ENCODE measurements at places on chromosomes 5 and 9.

GRCh38 chr9:1639166-1639565, 376.0 kb upstream of the SMARCA2 start:
- DNase-seq = no peak

GRCh38 chr5:145076040-145076439, 759.1 kb downstream of the PRELID2 start:
- DNase-seq = no peak

DNA sequence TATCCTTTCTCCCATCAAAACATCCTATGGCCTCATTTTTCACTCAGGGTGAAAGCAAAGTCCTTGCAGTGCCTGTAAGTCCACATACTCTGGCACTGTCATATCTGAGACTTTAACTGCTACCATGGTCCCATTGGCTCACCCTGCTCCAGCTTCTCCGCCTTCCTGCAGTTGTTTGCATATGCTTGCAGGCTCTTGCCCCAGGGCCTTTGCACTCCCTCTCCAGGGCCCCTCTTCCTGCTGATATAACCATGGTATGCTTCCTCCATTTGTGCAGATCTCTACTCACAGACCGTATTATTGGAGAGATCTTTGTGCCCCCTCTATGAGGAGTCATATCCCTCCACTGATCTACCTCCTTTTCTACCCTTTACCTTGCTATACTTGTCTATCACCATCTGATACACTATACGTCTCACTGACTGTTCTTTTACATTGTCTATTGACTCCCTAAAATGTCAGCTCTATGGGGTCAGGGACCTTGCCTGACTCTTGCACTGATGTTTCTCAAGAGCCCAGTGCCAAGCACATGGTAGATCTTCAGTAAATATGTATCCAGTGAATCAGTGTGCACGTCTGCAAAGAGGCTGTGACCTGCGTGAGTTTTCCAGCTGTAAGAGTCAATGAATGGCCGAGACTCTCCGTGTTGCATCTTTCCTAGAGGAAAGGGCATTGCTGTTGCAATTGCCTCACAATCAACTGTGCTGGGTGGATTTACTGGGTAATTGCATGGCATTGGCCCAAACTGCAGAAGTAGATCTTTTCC, 81.7 kb upstream of the CPEB4 start:
- DNase-seq = no peak

GRCh38 chr5:65290677-65291076, 191.0 kb downstream of the ADAMTS6 start:
- DNase-seq = no peak

- DNase-seq = no peak
Observed at GRCh38 chr5:168328814-168329213, 37.4 kb downstream of the WWC1 start.

DNA sequence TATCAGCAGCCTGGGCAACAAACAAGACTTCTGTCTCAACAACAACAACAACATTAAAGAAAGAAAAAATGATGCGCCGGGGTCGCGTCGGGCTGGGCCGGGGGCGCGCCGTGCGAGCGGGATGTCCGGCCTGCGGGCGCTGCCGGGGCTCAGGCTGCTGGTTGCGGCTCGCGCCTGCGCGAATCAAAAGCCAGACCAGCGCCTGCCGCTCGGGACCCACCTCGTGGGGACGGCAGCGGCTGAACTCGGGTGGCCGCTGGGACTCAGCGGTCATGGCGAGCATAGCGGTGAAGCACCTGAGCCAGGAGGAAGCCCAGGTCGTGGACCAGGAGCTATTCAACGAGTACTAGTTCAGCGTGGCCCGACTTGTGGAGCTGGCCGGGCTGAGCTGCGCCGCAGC, 11.9 kb upstream of the NHP2 start:
- DNase-seq = no peak

DNA sequence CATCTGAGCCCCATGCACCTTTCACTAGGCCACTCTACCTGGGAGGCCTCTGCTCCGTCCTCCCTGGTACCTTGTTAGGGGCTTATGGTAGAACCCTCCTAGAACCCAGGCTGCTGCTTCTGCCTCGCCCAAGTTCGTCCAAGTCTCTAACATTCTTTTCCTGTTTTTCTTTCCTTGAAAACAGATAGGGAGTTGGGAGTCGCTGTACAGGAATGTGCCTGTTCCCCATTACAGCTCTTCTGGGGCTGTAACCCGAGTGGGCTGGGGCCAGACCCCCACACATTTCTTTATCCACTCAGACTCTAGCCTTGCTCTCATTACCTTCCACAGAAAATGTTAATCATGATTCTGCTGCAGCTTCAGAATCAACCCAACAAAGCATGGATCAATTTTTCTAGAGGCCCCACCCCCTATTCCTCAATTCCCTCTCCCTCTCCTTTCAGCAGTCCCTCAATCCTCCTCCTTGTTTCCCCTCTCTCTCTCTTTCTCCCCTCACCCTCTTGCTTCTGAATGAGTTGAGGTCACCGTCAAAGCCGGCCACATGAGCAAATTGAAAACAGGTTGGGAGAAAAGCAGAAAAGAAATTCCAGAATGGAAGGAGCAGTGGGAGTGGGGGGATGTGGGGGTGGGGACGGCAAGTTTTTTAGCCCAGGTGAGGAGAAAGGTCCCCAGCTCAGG, 193.8 kb upstream of the TRIM32 start:
- no peak for DNase-seq

GRCh38 chr9:33227008-33227398, 13.0 kb upstream of the SPINK4 start:
- DNase-seq = peak; percentile 48

- DNase-seq = no peak
Observed at GRCh38 chr5:93151121-93151520, 429.9 kb downstream of the NR2F1-AS1 start.

- DNase-seq = no peak
Observed at GRCh38 chr5:132785365-132785764, 8.3 kb upstream of the SEPTIN8 start.

GRCh38 chr9:85944672-85945071, 3.7 kb downstream of the NAA35 start:
- DNase-seq = no peak

- DNase-seq = no peak
Observed at GRCh38 chr5:179185256-179185940, 125.2 kb downstream of the ZNF354C start.

DNA sequence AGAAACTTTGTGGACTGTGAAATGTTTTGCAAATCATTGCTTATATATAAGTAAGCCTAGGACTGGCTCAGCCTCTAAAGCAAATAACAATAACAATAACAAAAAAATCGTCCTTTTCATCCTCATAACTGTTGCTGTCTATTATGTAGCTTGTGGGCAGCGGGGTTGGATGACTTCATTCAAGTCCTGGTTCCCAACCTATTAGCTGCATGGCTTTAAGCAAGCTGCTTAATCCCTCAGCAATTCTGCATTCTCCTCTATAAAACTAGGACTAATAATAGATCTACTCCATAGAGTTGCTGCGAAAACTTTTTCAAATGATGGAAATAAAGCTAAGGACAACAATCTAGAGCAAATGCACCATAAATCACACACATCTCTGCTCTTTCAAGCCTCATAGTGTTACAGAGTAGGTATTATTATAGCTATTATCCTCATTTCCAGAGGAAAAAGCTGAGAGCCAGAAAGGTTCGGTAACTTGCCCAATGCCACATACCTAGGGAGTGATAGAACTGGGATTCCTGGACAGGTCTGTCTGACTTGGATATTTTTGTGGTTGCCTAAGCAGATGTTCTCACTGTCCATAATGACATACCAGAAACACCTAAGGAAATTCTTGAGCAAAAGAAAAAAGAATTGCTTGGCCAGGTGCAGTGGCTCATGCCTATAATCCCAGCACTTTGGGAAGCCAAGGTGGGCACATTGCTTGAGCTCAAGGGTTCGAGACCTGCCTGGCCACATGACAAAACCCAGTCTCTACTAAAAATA, 98.8 kb upstream of the ADRA1B start:
- no peak for DNase-seq

GRCh38 chr9:37212435-37212834, 92.1 kb downstream of the ZCCHC7 start:
- DNase-seq = no peak

GRCh38 chr5:178125253-178125906, 5.4 kb upstream of the RMND5B start:
- no peak for DNase-seq

DNA sequence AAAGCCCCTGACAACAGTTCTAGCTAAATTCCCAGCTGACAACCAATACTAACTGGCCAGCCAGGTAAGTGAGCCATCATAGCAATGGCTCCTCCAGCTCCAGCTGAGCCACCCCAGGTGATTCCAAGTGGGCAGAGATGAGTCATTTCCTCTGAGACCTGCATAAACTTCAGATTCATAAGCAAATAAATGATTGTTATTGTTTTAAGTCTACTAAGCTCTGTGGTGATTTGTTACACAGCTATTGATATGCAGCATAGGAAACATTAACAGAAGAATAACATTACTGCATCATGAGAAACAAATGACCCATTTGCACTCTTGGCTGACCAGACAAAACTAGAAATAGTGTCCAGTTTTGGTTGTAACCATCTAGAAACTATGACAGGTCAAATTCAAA, 60.3 kb downstream of the TTC39B start:
- DNase-seq = no peak

DNA sequence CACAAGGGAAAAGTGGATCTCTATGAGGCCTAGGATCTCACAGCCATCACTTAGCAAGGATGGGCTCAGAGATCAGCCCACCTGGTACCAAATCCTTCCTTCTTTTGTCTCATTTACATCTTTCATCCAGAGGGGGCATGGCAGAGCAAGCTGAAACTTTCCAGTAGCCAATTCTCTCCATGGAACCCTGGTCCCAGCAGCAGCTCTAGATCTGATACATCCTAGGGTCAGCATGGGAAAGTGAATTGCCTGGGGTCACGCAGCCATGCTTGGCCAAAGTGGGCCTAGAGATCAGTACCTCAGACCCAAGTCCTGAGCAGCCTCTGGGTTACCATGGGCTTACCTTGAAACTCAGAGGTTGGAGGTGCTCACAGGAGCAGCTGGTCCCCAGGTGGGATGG, 170.5 kb downstream of the GABBR2 start:
- no peak for DNase-seq

DNA sequence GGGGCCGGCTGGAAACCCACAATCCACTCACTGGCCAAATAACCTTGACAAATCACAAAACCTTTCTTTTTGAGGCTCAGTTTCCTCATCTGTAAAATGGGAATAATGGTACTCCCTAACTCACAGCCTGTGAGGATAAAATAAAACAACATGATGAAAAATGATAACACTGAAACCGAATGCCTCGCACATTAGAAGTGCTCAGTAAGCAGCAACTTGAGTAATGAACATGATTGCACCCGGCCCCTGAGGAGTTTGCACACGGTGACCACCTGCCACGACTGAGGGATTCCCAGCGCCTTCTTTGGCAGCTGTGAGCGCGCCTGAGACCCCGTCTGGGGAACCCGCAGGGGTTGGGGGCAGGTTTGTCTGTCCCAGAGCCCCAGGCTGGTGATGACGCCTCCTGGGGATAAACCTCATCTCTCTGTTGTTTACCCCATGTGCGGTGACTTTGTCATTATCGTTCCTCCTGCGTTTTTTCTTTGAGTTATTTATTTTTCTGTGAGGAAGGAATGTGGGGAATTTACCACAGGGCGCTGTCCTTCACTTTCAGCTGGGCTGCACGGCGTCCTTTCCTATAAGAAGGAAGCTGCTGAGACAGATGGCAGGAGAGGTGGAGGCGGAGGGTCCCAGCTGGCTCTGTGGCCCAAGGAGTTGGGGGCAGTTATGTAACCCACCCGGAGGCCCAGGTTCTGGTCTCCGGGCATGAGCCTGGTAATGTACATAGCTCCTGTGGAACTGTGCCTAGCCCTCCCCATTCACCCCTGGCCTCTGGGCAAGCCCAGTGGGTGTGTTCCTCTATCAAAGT, 3.0 kb upstream of the SYNPO start:
- peak; percentile 65 for DNase-seq

GRCh38 chr5:104347119-104347708, 784.6 kb upstream of the NUDT12 start:
- no peak for DNase-seq

DNA sequence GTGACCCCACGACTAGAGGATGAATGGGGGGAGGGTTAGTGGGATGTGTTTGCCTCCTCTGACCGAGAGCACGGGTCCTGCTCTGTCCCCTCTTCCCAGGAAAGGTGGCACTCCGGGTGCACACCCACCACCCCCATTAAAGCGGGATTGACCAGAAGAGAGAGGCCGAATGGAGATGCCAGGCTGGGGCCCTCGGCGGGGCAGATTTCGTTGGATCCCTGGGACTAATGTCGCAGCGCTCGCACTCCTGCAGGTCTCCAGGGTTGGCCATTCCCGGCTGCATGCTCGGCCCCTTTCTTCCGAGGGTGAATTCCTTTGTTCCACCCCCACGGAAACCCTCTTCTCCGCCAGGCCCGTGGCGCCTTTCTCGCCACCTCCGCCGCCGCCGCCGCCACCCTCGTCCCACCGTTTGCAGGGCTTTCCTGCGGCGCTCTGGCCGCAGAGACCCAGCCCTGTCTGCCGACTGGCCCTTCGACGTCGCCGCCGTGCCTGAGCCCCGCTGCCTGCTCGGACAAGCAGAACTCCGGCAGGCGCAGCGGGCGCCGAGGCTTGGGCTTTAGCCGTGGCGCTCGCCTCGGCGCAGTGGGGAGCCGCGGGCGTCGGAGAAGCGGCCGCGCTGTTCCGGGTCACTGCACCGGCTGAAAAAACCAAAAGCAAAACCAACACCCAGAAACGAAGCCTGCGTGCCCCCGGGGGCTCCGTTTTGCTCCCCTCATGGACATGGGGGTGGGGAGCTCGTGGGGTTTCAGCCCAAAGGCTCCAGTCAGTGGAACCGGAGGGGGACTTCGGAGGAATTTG, 11.8 kb downstream of the LMX1B start:
- no peak for DNase-seq

DNA sequence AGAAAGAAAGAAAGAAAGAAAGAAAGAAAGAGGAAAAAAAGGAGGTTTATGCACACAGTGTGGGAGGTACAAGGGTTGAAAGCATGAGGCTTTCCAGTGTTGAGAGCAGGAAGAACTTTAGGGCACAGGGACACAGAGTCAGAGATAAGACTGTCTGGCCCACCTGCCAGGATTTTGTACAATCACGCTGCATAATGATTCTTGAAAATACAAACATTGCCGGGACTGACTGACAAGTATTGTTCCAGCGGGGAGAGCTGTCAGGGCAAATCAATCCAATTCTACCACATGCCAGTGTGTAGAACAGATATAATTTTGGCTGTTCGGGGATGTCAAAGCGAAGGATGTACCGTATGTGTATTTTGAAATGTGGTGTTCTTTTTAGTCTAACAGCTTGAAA, 254.7 kb downstream of the NTRK2 start:
- no peak for DNase-seq

DNA sequence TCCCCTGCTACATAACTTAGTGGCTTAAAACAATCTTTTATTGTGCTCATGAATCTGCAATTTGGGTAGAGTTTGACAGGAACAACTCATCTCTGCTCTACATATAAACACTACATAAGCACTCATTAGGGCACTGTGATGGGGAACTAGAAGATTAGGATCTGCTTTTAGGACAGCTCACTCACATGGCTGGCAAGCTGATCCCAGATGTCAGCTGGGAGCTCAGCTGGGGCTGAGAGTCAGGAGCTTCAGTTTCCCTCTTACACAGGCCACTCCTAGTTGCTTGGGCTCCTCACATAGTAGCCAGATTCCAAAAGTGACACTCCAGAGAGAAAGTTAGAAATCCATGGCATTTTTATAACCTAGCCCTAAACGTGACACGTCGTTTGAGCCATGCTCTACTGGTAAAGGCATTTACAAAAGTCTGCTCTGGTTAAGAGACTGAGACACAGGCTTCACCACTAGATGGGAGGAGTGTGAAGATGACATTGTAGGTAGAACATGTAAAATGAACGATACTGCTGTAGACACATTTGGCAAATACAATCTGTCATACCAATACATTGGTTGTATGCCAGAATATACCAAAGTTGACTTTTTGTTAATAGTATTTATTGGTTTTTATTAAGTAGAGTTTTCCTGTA, 23.6 kb downstream of the SCAI start:
- no peak for DNase-seq
